ENCODE measurements at places on chromosomes 1 and 21.

DNA sequence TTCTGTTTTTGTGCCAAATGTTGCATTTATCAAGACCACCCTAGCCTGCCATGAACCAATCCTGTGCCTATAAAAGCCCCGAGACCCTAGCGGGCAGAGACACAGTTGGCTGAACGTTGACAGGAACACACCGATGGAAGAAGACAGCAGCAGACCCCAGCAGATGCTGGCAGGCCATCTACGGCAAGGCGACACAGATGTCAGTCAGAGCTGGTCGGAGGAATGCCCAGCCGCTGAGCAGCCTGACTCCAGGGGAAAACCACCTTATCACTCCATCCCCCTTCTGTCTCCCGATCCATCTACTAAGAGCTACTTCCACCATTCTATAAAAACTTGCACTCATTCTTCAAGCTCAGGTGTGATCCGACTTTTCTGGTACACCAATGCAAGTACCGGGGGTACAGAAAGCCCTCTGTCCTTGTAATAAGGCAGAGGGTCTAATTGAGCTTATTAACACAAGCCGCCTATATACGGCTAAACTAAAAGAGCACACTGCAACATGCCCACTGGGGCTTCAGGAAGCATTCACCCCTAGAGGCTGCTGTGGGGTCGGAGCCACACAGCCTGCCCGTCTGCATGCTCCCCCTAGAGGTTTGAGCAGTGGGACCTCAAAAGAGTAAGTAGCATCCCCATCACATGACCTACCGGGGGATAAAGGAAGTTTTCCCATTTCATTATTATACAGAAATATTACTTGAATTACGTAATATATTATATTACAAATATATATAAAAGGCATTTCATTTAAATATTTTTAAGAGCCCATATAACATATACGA is 1156.3 kb upstream of the B3GALT2 start:
- DNase-seq = no peak

GRCh38 chr21:40049031-40049930 is 182.0 kb downstream of the PCP4 start:
- no peak for DNase-seq

DNA sequence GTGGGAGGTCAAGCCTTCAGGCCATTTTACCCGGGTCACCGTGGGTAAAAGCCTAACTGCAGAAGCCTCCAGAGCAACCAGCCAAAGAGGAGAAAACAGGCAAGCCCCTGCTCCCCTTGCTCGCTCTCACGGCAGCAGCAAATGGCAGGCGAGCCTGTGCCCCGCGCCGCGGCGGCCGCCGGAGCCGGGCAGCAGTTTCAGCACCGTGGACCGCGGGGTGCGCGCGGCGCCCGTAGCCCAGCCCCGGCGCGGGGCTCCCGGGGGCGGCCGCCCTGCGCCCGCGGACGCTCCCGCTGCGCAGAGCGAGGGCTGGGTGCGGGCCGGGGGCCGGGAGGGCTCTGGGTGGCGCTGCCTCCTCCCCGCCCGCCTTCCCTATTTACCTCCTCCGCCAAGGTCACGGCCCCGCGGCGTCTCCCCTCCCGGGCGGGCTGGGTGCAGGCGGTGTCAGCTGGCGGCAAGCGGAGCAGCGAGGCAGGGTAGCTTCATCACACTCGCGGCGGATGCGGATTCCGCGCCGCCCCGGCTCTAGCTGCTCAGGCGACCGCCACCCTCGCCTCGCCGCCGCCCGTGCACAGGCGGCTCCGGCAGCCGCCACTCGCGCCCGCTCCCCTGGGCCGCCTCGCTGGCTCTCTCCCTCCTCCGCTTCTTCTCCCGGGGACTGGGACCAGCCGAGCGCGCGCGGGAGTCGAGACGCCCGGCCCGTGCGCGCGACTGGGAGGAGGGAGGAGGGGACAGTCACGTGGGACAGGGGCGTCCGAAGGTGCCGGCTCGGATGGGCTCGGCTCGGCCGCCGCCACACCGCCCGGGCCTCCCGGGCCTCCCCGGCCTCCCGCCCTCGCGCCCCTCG is at the start of gene RGS7:
RGS7 (minus strand) TSS at position 687 of the 847 bp plus-strand sequence.
- no peak for DNase-seq

DNA sequence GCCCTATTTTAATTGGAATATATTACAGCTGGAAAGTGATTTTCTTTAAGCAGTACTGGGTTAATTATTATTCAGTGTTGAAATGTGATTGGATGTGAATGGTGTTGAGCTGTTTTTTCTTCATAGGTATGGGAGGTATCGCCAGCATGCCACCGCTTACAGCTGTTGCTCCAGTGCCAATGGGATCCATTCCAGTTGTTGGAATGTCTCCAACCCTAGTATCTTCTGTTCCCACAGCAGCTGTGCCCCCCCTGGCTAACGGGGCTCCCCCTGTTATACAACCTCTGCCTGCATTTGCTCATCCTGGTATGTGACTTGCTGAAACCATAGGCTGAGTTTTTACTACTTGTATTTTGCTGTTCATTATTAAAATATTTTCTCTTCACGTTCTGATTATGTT is 107.7 kb downstream of the ITSN1 start:
- DNase-seq = no peak

- DNase-seq = no peak
These were observed 1431.5 kb downstream of the BRINP3 start for GRCh38 chr1:189046127-189046526.

DNA sequence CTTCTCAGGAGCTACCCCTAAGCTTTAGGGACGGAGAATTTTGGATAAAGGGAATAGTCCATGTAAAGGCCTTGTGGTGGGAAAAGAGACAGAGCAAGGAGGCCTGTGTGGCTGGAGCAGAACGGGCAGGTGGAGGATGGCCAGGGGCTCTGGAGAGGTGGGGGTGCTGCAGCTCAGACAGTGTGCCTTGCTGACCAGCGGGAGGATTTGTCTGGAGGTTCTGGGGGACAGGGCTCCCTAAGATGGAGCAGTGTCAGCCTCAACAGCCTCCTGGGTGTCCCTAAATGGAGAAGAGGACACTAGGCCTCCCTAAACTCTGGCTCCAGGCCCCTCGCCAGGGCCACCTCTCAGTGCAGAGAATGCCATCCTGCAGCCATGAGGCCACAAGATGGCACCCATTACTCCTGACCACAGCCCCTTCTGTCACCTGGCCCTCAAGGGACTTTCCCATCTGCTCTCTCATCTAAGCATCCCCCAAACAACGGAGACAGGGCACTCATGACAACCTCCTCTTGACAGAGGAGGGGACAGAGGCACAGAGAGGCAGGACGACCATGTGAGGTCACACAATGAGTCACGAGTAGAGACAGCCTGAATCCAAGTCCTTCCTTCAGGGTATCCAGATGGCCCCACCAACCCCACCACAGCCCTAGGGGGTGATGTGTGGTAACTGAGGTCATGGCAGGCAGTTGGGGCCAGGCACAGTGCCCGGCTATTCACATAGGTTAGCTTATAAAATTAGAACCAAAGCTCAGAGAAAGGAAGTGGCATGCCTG is 94.7 kb downstream of the DMRTB1 start:
- no peak for DNase-seq

DNA sequence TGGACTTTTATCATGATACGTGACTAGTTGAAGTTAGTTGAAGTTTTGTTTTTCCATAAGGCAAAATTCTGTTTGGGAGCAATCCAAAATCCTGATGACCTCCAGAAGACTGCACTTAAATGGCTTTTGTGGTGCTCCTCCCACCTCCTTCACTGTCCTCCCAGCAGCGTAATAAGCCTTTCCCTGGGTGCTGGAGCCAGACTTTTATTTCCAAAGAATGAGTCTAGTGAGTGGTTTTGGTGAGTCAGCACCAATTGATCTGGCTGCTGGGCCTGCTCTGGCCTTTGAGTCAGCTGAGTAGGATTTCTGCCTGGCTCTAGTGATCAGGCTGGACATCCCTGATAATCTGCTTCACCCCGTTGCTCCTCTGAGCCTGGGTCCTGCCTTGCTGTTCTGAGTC is 21.7 kb upstream of the KCND3 start:
- no peak for DNase-seq

- no peak for DNase-seq
These were observed 9.5 kb upstream of the PADI3 start for GRCh38 chr1:17239420-17239819.

DNA sequence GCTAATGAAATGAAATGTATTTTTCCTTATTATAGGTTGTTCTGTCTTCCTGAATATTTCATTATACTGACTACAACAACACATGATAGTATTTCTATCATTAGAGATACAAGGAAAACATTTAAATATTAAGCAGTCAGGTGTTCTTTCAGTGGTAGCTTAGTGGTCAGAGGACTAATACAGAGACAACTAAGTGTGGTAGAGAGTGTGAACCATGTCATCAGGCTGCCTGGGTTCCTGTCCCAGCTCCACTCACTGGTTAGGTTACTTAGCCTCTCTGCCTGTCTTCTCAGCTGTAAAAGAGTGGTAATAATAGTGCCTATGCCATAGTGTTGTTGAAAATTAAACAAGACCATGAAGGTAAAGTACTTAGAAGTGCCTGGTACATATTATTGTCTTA is 3.9 kb downstream of the UAP1 start:
- DNase-seq = no peak

DNA sequence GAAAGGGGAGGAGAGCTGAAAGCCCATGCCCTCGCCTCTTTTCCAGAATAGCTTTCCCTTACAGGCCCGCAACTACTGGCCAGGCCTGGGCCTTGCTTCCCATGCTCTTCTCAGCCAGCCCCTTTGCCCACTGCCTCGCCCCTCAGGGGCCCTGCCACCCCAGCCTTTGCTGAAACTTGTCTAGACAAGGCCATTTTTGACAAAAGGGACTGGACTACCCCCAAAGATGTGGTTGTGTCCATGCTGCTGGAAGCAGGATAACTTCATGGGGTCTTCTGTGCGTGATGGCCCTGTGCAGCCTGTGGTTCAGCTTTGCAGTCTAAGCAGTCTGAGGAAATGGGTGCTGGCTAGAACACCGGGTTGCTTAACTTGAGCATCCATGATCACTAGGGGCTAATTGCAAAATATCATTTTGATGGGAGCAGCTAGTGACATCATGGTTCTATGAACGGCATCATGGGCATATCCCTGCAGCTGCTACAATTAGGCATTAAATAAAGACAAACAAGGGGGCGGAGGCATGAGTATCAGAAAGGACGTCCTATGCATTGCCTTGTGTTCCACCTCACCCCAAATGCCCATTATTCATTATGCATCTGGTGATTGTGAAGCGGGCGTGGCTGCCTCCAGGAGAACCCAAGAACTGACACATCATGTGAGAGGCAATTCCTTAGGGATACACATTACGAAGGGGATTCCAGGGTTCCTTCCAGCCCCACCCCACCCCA is 36.8 kb downstream of the NTPCR start:
- DNase-seq = no peak

GRCh38 chr1:203934651-203935050 is 73.3 kb downstream of the SNRPE start:
- DNase-seq = no peak

GRCh38 chr1:199264283-199264682 is 625.4 kb downstream of the PTPRC start:
- no peak for DNase-seq

- DNase-seq = no peak
These were observed 122.1 kb downstream of the TRABD2B start for GRCh38 chr1:47875036-47875435.

DNA sequence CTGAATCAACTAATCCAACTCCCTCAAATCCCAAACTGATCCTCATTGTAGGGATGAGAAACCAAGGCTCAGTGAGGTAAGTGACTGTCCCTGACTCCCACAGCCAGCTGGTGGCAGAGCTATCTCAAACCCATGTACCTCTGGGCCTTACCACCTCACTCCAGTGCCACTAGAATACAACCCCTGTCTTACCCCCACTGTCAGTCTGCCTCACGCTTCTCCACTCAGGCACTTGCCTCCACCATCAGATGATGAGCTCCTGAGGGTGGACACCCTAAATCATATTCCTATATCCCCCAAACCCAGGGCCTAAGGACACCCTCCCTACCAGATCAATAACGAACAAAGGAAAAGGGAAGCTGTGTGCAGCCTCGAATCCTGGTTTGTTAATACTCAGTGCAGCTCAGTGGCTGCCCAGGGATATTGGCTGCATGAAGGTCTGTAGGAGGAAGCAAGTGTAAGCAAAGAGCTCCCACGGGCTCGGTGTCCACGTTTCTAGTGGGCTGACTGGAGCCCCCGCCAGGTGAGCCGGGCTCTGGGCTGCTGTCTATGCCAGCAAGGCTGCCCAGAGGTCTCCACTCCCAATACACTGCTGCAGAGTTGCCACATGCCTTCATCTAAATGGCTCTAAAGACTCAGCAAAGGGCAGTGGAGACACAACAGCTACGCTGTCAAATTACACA is 533.4 kb downstream of the MATN1 start:
- no peak for DNase-seq

DNA sequence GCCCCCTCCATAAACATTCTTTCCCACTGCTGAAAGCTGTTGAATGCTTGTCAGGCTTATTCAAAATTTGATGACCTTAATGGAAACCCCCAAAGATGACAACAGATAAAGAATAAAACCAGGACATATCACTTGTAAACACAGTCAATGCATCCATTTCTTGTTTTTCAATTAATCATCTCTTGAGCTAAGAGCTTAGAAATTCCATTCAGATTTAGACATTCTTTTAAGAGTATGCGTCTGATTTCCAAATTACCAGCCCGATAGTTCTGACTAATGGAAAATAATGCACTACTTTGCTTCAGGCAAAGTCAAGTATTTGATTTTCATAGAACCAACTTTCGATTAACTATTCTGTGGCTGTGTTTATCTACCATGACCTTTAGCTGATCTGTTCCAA is 100.6 kb upstream of the RUNX1 start:
- no peak for DNase-seq

- peak; percentile 4 for DNase-seq
These were observed 558 bp downstream of the USP1 start for GRCh38 chr1:62437273-62437940.

- DNase-seq = no peak
These were observed 20.1 kb downstream of the ZNF691 start for GRCh38 chr1:42866549-42866948.

DNA sequence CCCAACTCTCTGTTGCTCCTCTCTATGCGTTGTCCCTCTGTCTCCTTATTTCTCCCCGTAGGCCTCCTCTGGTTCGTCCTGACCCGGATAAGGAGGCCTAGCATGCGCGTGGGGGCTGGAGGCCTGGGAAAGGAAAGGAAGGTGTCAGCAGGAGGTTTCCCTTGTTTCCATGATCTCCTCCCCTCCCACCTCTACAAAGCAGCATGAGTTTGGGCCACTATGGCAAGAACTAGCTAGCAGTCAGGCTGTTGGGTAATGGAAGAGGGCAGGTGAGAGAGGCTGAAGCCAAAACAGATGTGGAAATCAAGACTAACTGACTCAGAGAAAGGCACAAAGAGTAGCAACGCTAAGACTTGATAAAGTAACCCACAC is 687 bp upstream of the SEMA6C start:
- no peak for DNase-seq

- no peak for DNase-seq
These were observed 82.4 kb downstream of the OBSCN start for GRCh38 chr1:228289996-228290881.

- DNase-seq = no peak
These were observed 160.0 kb downstream of the LTN1 start for GRCh38 chr21:28832715-28833061.

DNA sequence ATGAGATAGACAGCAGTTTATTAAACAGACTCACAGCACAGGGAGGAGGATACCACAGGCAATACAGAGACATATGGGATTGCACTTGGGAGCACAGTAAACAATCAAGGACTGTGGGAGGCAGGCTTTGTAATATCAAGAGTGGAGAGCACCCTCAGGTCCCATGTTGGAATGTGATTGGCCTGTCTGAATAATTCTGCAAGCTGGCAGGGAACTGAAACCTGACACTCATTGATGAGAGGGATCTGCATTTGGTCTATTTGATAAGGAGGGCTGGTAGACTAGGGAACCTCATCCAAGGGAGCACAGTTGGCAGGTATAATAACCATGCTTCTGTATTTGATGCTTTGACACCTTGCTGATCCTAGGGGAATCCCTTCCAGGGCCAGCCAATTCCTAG is 69.9 kb upstream of the PRMT6 start:
- no peak for DNase-seq
